ENCODE measurements at places on chromosomes 16 and 17.

GRCh38 chr17:77635176-77635575 is 323.3 kb upstream of the TNRC6C start:
- DNase-seq = no peak

- DNase-seq = no peak
Observed at GRCh38 chr17:69539781-69540319, 125.4 kb downstream of the MAP2K6 start.

GRCh38 chr16:88743693-88744576 is 37.6 kb downstream of the CTU2 start:
- no peak for DNase-seq

DNA sequence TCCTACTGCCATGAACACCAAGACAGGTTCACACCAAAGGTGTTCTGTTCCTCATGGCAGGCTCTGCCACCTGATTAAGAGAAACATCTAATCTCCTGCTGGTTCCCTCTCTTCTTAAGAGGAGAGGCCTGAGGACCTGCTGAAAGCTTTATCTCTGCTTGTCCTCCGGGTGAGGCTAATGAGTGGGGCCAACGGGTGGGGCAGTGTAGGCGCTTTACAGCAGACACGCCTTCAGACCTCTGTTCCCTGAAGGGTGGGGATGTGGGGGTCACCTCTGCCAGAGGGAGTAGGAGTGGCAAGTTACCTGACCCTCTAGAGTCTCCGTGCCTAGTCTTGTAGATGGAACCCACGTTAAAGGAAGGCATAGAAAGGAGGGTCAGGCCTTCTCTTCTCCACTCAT is 4.2 kb upstream of the MRM1 start:
- no peak for DNase-seq

DNA sequence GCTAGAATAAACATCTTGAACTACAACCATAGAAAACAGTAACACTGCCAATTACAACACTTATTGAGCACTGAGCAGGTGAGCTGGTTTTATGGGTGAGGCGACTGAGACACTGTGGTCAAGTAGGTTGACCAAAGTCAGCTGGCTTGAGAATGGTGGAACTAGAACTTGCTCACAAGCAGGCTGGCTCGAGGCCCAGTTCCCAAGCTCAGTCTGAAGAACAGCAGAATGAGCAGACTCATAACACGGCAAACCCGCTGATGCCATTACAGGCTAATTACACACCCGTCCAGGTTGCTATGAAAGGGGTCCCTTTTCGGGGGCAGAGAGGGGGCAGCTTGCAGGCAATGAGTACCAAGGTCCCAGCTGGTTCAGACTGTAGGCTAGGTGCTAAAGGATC is 6.5 kb downstream of the ZZEF1 start:
- peak; percentile 55 for DNase-seq

DNA sequence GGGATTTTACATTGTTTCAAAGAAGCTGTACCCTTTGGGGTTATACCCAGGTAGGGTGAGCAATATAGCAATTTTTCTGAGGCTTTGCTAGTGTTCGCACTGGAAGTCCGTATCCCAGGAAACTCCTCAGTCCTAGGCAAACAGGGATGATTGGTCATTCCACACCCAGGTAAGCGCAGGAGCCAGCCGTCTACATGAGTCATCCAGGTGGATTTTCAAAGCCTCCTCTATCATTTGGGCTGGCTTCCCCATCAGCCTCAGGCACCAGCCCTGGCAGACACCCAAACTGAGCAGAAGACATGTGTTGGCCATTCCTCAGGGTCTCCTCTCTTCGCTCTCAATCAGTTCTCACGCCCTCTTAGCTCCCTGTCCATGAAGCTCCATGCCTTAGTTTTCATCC is 135.6 kb downstream of the AIPL1 start:
- no peak for DNase-seq

DNA sequence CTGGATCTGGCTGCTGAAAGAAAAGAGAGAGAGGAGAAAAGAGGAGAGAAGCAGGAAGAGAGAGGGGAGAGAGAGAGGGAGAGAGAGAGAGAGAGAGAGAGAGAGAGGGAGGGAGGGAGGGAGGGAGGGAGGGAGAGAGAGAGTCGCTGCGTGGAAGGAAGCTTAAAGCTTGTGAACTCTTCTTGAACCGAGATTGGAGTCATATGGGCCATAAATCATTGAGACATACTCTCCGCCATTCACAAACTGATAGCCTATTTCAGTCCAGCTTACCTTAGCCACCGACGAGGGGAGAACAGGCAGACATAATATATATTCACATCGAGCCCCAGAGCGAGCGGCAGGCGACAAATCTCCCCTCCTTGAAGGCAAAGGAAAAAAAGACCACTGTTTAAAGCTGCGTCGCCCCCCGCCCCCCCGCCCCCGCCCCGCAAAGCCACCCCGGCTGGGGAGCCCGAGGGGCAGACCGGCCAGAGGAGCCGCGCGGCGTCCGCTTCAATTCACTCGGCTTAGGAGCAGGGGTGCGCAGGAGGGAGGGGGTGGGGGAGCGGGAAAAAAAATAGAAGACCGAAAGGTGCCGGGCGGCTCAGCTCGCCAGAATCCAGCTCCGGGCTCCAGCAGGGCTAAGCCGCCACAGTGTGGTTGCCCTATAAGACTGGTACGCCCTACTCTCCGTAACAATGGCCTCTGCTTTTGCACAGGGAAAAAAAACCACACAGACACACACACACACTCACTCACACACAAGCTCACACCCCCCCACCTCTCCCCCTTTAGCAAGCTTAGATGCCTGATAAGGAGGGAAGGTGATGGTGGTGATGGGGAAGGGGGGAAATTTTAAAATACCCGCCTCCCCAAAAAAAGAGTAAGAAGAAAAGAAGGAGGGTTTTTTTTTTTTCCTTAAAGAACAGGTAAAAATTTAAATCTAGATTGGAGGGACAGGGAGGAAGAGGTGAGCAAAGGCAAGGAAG is 10.6 kb upstream of the HOXB2 start:
- DNase-seq = peak; percentile 69

DNA sequence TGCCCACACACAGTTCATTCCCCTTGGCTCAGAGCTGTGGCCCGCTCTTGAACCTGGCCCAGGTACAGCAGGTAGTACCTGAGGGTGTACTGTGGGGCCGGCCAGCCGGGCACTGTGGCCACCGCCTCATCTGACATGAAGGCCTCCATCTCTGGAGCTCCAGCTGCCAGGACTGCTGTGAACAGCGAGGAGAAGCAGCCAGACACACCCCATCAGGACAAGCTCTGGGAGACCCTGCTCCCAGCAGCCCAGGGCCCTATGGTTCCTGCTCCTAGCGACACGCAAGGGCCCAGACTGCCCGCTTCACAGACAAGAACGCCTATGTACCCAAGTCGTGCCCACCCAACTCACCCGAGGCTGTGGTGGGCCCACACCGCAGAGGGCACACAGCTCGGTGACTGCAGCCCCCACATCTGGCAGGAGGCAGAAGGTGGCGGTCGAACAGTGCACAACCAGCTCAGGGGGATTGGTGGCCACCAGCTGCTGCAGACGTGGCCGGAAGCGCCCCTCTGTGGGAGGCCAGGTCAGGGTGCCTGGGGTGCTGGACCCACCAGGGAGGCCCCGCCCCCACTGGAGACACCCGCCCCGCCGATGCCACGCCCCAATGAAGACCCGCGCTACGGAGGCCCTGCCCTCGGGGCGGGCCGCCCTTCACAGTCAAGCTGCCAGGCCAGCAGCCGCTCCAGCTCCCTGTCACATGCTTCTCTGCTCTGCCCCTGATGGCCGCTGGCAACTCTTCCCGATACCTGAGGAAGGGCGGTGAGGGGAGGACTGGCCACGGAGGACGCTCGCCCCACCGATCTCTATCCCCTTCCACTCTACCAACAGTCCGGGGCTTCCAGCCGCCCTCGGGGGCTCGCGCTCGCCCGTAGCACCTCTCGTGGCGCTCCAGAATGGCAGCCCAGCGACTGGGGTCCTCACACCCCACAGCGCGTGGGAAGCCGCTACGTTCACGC is 1.1 kb upstream of the STUB1 start:
- DNase-seq = peak; percentile 26

GRCh38 chr16:49464093-49464492 is 90.5 kb downstream of the C16orf78 start:
- no peak for DNase-seq

- DNase-seq = no peak
Observed at GRCh38 chr16:85037050-85037410, 9.4 kb downstream of the KIAA0513 start.

GRCh38 chr17:49821916-49822315 is 26.0 kb downstream of the TAC4 start:
- no peak for DNase-seq

DNA sequence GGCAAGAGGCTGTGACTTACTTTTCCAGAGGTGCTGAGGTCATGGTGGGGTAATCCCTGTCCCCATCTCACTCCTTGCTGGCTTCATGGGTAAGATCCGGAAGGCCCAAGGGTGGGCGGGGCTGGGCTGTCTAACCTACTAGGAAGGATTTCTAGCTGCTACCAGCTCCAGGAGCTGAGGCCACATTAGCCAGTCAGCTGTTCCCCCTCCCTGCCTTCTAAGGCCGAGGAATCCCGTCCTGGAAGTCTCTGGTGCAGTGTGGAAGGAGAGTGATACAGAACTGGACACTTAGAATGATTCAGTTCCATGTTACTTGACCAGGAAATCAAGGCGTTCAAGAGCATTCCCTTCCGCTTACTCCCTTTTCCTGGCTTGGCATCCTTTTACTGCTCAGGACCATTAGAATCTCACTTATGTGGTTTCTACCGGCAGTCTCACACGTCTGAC is 8.9 kb downstream of the GNGT2 start:
- no peak for DNase-seq

DNA sequence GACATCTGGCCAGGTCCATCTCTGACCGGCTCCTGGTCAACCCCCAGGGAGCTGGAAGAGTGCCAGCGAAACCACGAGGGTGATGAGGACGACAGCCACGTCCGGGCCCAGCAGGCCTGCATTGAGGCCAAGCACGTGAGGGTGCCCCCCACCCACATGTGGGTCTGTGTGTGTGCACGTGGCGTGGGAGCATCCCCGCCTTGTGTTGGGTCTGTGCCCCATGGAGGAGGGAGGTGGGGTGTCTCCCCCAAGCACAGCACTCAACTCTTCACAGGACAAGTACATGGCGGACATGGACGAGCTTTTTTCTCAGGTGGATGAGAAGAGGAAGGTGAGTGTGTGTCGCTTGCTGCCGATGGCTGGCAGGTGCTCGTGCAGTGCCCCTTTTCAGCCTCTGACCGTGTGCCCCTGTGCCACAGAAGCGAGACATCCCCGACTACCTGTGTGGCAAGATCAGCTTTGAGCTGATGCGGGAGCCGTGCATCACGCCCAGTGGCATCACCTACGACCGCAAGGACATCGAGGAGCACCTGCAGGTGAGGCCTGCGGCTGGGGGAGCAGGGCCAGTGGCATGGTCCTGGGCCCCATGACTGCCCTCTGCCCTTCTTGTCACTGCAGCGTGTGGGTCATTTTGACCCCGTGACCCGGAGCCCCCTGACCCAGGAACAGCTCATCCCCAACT is 1.7 kb downstream of the STUB1 start:
- no peak for DNase-seq

DNA sequence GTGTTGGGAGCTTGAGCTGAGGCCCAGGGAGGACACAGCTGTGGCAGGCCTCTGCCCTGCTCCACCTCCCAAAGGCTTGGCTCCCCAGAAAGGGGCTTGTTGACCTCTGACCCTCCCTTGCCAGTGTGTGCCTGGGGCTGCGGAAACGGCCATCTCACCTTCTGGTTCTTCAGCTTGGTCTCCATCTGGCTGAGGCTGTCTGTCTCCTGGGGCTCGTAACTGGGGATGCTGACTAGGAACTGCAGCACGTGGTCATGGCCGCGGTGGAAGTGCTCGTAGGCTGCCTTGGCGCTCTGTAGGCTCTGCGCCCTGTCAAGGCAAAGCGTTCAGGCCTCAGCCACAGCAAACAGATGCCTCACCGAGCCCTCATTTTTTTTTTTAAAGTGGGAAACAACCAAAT is 42.7 kb downstream of the UBN1 start:
- no peak for DNase-seq

DNA sequence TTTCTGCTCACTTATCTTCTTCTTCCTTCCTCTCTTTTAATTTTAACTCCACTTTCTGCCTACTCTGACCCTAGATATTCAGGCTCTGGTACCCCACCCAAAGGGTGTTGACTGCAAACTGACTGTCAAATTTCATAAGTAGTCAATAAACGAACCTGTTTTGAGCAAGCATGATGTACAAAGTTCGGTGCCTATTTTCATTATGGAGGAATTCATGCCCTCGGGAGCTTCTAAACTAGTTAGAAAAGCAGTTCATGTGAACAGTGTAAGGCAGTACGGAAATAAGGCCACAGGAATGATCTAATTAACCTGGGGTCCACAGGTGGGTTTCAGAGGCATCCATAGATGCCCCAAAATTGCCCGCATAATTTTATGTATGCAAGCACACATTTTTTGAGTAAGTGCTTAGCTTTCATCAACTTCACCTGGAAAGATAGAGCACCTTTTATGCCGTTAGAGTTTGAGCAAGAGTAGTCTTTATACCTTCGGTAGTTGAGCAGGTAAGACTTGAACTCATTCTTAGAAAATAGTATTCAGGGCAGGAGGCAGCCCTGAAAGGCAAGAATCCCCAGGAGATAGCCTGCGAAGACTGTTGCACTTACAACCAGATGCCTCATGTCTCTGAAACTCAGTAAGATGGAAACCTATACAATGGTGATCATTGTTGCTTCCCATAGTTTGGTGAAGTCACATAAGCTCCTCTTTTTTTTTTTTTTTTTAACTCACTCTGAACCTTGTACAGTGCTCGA is 36.6 kb upstream of the TBX2 start:
- no peak for DNase-seq

GRCh38 chr17:65554553-65555223 is 6.8 kb downstream of the AXIN2 start:
- peak; percentile 70 for DNase-seq

GRCh38 chr17:78144736-78145641 is 1.2 kb upstream of the C17orf99 start:
- no peak for DNase-seq

- no peak for DNase-seq
Observed at GRCh38 chr17:29885031-29885640, 44.9 kb downstream of the SSH2 start.

DNA sequence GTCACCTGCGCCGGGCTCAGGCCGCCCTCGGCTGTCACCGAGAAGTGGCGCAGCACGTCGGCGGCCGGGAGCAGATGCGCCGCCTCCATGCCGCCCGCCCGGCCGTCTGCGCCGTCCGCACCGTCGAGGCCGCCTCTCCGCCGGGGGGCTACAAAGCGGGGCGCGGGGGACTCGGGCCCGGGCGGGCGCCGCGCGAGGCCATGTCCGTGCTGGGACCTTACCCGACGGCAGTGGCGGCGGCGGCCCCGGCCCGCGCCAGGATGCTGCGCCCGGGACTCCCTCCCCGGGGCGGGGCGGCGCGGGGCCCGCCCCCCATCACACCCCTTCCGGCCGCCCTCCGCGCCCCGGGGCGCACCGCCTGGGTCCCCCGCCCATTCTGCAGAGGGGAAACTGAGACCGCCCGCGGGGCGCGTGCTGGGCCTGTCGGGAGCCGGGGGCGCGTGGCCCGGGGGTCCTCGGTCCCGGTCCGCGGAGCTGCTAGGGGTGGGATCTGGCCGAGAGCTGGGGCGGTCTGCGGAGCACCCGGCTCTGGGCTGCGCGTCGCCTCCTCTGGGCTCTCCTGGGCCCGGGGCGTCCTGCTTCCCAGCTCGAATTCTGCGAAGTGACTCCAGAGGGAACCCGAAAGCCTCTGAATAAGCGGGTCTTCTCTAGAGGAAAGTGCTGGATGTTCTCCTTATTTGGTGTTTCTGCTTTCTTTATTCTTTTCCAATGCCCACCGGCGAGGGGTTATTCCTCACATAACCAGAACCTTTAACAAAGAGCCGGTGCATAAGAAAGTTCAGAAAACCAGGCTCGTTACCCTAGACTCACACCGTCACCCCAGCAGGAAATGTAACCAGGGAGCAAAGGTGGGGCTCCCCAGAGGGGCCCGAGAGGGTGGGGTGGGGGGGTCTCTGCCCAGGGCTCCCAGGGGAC is at the start of gene ATP2A3:
Gene ATP2A3 (minus strand): TSS at position 235 of the 915 bp plus-strand sequence. CDS start 146 bp downstream, at position 89.
- no peak for DNase-seq

GRCh38 chr17:8163978-8164814 is 1.4 kb upstream of the VAMP2 start:
- no peak for DNase-seq

Data from NCI-H2029 treated with DMSO at 0.1 percent for 48 hours (cell line).